Activated CD8-positive, alpha-beta memory T cell treated with anti-CD3 and anti-CD28 coated beads for 1 hour (primary cell): ENCODE measurements at places on chromosomes 16 and 17.

- DNase-seq = no peak
These were observed 18.5 kb upstream of the SCNN1B start for GRCh38 chr16:23283571-23283970.

DNA sequence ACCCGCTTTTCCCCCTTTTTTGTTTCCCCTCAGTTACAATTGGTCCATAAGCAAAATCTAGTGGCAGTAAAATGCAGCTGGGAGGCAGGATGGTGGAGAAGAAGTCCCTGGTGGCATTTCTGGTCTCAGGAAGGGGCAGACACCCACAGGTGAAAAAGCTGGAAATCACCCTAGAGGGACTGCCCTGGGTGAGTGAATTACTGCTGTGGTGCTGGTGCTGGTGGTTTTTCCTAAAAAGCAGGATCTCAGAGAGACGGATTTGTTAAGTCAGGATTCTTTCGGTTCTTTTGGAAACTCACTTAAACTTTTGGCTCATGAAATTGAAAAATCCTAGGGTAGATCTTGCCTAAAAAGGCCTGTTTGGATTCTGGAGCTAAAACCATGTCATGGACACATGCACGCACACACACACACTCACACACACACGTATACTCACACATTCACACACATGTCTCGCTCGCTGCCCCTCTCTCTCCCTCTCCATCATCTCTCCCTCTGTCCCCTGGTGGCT is 65.8 kb downstream of the NKD1 start:
- DNase-seq = no peak

DNA sequence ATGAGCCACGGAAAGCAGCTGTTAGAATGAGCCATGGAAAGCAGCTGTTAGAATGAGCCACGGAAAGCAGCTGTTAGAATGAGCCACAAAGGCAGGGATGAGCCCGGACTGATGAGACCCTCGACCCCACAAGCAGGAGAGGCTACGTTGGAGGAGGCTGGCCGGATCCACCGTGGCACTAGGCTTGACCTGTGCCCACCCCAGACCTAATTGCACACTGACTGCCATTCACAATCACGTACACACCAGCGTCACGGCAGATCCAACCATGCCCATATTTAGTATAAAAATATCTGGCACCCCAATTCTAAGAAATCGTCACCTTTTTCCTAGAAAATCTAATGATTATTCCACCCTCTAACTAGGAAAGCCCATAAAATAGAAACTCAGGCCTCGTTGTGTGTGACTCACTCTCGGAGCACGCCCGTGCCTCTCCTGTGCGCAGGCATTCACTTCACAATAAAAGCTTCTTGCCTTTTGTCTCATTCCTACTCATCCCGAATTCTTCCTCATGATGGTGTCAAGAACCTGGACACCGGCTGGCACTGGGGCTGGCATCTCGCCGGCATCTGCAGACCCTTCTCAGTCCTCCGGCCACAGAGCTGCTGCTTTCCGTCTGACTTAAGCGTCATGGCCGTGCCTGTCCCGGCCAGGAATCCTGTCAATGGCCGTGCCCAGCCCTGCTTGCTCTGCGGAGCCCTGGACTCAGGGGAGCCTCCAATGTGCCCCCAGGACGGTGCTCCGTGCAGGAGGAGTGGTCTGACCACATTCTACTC is 5.5 kb upstream of the SECTM1 start:
- no peak for DNase-seq

- no peak for DNase-seq
These were observed 11.1 kb downstream of the SCN4A start for GRCh38 chr17:63961355-63962212.

DNA sequence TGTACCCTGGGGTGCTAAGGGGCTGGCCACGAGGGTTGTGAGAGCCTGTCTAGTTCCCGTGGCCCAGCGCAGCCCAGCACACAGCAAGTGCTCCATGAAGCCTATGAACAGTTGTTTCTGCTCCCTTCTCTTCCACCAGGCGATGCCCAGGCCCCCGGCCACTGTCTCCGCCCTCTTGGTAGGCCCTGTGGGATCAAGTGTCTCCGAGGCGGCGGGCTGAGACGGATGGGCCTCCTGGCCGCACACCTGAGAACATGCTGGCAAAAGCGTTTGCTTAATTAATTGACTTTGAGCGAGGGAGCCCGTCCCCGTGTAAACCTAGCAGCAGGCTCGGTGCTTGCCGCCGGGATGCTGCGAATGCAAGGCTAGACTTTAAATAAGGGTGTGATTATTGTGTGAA is 129.7 kb upstream of the GSE1 start:
- DNase-seq = no peak

- no peak for DNase-seq
These were observed 4.4 kb downstream of the MVP start for GRCh38 chr16:29824589-29825144.

DNA sequence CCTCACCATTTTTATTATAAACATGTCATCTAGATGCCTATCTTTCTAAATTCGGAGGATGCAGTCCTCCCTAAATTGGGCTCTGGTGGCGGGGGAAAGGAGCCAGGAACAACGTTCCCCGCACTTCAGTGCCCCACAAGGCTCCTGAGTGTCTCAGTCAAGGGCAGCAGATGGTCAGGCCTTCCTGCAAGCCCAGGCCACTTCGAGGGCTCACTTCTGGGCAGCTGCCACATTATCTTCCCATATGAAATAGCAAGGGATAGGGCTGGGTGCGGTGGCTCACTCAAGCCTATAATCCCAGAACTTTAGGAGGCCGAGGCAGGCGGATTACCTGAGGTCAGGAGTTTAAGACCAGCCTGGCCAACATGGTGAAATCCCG is 32.3 kb downstream of the FBXO31 start:
- DNase-seq = no peak

GRCh38 chr16:3086596-3087242 is 12.4 kb downstream of the ZSCAN10 start:
- DNase-seq = no peak

DNA sequence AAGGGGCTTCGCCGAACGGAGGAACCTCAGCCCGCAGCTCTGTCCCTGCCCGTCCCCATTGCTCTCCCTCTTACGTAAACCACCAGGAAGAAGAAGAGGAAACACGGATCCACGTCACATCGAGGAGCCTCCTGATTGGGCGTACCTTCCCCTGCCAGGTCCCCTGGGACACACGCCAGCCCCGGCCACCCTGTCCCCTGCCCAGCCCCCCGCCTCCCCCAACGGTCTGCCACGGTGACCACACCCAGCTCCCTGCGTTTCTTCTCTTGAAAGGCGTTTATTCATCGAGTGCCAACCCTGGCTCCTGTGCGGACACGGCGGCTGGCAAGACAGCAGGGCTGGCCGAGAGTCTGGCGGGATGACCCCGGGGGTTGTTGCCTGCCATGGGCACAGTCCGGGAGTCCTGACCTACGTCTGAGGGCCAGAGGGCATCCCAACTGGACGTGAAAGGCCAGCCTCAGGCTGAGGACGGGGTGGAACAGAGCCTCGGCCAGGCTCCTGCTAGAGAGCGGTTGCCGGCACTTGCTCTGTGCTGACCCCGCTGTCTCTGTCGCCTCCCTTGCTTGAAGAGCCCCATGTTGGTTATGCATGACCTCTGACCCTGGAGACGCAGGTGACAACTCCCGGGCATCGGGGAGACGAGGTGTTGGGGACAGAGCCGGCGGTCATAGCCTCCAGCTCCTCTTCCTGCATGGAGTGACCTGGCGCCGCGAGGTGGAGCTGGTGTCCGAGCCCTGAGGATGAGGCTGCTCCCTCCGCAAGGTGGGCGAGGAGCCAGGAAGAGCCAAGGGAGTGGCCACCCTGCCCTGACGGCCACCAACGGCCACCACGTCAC is 40.5 kb upstream of the ACSF3 start:
- no peak for DNase-seq

DNA sequence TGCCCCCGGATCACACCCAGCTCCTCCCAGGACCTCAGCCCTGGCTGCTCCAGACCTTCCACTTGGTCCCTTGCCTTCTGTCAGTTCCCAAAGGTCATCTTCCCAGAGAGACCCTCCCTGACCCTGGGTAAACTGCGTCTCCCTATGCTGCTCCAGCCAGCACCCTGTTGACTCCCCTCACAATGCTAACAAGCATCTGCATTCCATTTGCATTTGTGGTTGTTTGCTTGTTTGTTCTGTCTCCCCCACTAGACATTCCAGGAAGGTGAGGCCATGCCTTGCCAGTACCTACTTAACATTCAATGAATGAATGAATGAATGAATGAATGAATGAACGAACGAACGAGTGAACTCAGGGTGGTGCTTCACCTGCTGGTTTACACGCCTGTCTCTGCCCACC is 171.2 kb downstream of the WSCD1 start:
- DNase-seq = no peak

DNA sequence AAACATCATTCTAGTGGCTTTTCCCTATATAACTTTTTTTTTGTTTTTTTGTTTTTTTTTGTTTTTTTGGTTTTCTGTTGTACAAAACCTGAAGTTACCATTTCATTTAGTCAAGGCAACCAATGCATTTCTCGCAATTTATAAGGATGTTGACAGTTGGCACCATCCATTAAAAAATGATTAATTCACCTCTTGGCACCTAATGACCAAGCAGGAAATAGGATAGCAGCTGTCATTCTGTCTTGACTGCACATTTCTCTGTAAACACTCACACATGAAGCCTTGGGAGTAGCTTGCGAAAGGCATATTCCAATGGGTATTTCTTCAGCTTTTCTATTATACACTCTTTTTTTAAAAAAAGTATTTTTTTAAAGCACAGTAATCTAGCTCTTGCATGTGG is 77.5 kb downstream of the SYCE1L start:
- DNase-seq = no peak

DNA sequence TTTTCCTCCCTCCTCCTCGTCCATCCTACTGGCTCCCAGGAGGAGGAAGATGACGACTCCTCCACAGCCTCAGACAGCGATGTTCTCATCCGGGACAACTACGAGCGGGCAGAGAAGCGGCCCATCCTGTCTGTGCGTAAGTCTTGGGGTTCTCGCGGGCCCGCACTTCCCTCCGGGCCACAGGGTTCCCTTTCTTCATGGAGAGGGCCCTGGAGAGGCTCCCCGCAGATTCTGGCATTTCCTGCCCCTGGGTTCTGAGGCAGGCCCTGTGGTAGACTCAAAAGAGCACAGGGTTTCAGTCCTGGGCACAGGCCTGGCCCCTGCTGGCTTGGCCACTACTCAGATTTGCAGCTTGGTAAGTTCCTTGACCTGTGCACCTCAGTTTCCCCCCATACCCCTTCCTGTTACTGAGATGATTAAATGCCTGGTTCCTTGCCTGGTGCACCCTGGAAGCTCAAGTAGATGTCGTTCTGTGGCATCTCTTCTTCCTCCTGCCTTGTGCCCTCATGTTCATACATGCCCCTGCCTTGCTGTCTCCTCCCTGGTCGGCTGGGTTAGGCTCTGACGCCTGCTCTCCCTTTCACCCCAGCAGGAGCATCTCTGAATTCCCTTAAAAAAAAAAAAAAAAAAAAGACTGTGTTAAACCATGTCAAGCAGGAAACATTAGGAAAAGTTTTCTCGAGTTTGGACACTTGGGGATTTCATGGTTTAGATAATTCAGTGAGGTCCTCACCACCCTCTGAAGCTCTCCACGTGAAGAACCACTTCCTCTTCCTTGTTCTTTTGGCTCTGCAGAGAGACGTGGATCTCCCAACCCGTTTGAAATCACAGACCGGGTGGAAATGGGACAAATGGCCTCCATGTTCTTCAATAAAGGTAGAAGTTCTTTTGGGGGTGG is 14.3 kb upstream of the NAT9 start:
- no peak for DNase-seq

DNA sequence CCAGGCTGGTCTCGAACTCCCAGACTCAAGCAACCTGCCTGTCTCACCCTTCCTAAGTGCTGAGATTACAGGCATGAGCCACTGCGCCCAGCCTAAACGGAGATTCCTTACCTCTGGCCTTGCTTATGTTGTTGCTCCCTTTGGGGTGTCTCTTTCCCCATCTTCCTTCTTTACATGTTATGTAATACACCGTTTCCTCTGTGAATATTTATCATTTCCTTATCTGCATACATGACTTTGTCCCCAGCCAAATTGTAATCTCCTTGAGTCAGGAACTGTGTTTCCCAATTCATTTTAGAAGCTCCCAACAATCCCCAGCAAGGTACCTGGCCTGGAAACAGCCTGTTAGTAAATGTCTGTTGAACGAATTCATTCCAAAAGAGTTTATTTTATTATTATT is 15.7 kb downstream of the COPZ2 start:
- DNase-seq = no peak

DNA sequence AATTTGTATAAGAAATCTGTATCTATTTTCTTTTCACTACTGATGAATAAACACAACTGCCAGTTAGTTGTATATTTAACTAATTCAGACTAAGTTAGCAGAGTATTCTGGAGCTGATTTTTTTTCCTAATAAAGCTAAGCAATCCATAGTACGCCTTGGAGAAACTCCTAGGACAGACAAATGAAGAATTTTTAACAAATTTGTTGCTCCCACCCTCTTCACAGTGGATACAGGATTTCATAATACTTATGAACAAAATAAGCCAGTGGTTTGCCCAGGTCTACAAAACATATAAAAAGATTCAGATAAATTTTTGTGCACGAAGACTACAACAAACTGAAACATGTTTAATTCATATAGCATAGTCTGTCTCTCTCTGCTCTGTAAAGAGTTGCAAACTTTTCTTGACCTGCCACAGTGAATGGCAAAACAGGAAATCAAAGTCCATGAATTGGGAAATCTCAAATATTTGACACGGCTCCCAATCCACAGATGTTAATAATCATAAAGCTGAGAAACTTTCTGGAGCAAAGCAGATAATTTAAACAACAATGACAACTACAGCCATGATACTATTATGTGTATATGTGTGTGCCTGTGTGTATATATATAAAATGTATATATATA is 594 bp upstream of the ABCA6 start:
- no peak for DNase-seq

- DNase-seq = no peak
These were observed 74.1 kb downstream of the SPECC1 start for GRCh38 chr17:20083156-20083859.

GRCh38 chr16:48395375-48395774 is 10.2 kb upstream of the SIAH1 start:
- no peak for DNase-seq
